Stimulated activated CD4-positive, alpha-beta T cell treated with anti-CD3 and anti-CD28 coated beads, Interleukin-2, amount 100 ng/mL, for 4 hours (primary cell): ENCODE measurements at places on chromosomes 11 and 22.

DNA sequence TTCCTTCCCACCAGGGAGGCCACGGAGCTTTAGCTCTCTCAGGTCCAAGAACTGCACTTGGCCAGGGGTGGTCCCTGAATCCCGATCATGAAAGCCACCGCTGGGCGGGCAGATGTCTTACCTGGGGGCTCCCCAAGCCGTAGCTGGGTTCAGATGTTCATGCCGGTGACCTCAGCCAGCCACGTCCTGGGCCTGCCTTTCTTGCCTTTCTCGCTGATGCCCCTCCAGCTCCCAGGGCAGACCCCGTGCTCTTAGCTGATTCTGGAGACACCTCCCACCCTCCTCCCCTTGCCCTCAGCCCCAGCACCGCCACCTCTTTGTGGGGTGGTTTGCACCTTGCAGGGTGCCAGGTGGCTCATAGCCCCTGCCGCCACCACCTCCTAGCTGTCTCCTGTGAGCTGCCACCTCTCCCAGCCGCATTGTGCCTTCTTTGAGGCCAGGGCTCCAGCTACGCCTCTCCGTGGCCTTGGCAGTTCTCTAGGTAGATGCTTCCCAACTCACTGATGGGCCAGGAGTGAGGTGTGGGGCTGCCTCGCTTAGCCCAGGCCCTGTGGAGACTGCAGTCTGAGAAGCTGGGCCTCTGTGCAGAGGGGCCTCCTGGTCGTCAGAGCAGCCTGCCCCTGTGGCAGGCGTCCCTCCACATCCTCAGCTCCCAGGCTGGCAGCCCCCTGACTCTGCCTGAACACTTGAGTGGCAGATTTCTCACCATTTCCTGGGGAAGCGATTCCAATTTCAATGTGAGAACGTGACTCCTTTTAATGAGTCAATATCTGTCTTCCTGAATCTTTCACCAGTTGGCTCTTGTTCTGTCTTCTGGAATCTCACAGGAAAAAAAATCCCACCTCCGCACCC, 97.6 kb upstream of the B3GAT1 start:
- no peak for DNase-seq

DNA sequence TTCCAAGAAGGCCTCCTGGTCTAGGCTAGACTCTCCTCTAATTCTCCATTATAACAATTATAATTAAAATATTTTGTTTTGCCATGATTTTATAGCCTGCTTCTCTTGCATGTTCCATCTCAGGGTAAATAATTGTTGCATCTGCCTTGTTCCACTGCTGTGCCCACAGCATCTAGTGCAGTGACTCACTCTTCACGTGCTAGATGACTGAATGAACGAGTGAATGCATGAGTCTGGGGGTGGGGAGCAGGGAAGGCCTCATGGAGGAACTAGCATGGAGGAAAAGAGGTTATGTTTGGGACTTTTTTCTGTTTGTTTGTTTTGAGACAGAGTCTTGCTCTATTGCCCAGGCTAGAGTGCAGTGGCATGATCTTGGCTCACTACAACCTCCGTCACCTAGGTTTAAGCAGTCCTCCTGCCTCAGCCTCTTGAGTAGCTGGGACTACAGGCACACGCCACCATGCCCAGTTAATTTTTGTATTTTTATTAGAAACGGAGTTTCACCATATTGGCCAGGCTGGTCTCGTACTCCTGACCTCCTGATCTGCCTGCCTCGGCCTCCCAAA, 5.2 kb upstream of the OAF start:
- DNase-seq, result no peak

DNA sequence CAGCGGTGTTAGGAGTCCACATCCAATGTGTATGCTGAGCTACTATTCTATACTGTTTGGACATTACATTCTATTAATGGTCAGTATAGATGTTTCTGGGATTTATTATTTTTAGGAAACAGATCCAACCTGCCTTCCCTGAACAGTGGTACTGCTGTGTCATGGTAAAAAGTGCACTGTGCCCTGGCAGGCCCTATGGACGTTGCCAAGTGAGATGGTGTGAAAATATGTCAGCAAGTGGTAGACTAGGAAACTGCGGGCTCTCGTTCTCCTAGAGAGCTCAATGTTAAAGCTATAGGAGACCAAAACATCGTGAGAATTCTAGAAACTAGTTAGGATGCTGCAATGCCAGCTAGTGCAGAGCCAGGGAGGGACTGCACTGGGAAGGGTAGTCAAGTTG, 26.0 kb upstream of the CYP2D6 start:
- DNase-seq, result no peak

- no peak for DNase-seq
Measured at GRCh38 chr22:46546466-46547178, 9.2 kb upstream of the CELSR1 start.

- DNase-seq, result no peak
Measured at GRCh38 chr11:111840143-111840542, 31.2 kb downstream of the ALG9 start.

DNA sequence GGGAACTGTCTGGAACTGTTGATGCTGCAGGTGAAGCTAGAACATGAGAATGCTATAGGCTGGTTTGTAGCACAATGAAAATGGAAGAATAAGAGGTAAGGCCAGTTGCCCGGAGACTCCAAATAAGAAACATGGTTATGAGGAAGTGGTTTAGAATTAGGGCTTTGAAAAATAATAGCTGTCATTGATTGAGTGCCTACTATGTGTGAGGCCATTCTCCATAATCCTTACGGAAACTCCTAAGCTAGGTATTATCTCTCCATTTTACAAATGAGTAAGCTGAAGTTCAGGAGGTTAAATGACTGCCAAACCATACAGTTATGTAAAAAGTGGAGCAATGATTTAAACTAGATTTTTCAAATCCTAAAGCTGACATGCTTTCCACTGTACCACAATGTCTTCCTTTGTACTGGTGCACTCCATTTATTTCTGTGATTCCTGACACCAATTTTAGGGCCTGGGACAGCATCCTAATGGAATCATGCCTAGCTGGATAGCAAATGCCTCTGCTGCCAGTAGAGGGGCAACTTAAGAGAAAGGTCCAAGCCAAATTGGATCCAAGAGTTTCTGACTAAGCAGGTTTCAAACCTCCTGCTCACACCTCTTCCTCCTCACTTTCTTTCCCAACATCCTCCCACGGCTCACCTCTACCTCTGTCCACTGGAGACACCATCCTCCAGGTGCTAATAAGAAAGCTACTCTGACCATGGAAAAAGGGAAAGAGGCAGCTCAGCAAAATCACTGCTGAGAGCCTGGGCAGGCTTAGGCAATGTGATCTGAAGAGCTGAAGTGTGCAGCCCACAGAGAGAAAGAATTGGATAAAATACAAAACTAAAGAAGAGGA, 46.9 kb upstream of the PICALM start:
- no peak for DNase-seq

GRCh38 chr11:67437082-67437808, at the start of gene PTPRCAP:
PTPRCAP (minus strand) TSS chr11:67437682; CDS start chr11:67437619, 63 bp downstream.
- DNase-seq, result peak; percentile 62

DNA sequence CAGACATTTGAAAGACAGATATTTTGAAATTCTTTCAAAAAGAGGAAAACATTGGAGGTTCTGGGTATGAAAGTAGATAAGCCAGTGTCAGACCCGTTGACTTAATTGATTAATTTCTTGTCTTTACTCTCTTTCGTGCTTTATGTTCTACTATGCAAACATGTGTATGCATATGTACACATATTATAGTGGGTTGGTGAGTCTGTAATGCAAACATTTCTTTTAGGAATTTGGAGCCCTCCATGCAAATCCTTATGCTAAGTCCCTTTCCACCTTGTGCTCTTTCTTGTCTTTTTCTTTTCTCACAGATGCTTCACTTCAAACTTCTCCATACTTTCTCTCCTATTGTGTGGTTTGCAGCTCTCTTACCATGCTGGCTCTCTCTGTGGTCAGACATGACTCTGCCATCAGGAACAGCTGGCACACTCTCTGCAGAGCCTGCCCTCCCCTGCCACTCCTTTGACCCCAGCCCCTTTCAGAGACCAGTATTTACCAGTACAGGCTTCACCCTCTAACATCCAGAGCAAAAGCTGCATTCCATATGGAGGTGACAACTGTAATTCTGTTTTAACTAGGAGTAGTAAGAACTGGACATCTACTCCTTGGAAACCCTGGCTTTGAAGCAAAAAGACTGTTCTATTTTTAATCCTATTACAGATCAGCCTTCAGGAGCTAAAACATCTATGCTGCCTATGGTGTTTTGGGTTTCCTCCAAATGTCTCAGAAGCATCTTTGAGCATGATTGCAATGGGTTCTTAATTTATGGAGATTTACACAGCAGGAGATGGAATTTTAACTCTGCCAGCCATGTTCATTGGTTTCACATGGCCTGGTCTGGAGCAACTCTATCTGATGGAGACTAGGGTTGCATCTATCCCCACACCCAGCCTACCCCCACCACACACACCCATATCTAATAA, 386.9 kb upstream of the FAT3 start:
- DNase-seq, result no peak

DNA sequence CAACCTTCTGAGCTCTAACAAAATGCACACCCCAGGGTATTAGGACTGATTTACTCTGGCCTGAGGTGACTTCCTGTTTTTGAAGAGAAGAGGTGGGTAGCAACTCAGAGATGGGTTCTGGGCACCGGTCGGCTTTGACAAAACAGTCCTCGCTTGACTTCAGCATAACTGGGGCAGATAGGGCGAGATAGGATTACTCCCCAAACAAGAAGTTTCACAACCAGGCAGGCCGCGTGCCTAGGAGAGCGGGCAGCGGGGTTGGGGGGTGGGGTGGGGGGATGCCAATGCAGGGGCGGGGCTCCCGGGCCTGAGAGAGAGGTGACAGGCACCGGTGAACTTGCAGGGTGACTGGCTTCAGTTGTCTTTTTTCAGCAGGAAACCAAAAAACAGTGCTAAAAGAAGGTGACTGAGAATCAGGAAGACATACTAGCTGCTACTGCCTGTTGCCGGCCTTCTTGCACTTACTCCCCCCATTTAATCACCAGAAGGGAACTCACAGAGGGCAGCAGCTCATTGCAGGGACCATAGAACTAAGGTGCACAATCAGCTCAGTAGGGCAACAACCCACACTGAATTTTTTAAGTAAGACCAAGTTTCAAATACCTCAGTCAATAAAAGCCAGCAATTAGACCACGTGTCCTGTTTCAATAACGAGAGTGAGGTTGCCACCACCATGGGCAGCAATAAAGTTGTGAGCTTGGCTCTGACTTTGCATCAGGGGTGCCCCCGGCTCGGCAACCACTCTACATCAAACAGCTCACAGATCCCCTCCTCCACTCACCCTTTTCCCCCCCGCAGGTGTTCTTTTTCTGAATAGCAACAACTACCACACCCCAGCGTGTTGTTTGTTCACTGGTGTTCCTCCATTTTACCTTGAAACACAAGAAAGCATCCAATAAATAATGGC, 37.2 kb upstream of the ETS1 start:
- DNase-seq, result no peak

GRCh38 chr11:36395978-36396736, 100.1 kb downstream of the PRR5L start:
- no peak for DNase-seq

- DNase-seq, result no peak
Measured at GRCh38 chr11:28636033-28636432, 527.8 kb downstream of the METTL15 start.

DNA sequence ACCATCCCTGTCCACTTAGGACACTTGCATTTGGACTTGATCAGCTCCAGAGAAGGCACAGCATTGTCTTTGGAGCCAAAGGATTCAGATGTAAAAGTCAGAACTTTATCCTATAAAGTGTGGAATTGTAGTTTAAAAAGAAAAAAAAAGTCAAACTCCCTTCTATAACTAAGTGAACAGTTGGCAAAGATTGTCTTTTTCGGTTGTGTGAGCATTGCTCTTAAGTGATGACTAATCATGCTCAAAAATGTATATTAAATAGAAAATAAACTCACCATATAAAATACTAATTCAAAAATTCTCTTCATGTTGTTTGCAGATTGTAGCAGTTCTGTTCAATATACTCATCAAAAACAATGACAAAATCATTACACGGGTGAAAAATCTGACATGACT, 93.8 kb downstream of the ETS1 start:
- no peak for DNase-seq

- no peak for DNase-seq
Measured at GRCh38 chr11:9905501-9905951, 241.6 kb downstream of the SWAP70 start.

DNA sequence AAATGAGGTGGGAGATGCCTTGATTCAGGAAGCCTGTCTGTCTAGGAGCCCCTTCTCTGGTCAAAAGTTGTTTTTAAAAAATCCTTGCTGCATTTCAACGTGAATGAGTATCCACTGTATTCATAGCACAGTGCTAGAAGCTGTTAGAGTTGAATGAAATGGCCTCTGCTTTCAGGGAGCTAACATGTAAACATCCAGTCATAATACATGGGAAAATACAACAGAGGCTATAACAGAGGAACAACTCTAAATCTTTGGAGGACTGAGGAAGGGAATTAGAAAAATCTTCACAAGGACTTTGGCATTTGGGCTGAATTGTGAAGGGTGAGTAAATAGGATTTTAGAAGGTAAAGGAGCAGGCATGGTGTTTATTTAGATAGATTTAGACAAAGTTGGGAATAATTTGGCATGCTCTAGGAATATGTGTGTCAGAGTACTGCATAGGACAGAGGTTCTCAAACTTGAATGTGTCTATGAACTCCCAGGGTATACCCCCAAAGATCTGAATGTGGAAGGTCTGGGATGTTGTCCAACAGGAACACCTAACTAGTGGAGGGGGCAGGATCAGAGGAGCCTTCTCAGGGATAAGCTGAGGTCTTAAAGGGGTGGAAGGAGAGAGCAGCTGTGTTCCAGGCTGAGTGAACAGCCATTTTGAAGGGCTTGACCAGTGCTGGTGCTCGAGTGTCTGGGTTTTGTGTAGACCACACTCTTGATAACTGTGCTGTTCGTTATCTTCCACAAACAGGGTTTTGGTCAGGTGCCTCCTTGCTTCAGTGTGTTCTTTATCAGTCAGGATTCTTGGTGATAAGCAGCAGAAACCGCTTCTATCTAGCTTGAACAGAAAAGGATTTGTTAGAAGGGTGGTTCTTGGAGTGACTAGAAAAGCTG, 12.7 kb downstream of the SREBF2 start:
- no peak for DNase-seq
